ENCODE measurements at places on chromosomes 4 and X.

GRCh38 chrX:18426004-18426320 lies 554 bp downstream of the CDKL5 start:
- no peak for DNase-seq

- peak; percentile 60 for DNase-seq
Measured at GRCh38 chr4:56908206-56909085, 746 bp downstream of the REST start.

GRCh38 chrX:57137501-57137900 lies 304 bp upstream of the SPIN2A start:
- DNase-seq: no peak

GRCh38 chr4:185730387-185730786 lies 81.6 kb downstream of the SORBS2 start:
- no peak for DNase-seq

DNA sequence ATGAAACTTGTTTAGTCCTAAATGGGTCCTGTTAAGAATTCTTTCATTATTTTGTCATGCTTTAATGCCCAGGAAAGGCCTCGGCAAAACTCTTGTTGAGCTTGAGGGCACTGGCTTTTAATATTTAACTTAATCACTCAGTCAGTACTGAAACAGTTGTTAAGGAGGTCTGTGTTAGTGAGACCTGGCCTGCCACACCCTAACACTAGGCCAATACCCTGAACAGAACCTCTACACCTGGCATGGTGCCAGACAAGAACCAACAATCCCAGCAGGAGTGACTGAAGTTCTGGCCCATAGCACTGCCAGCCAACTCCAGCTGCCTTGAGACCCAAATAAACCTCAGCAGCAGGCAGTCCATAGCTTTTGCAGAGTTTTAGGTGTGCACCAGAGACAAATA lies 85.7 kb upstream of the ITM2A start:
- DNase-seq: no peak

DNA sequence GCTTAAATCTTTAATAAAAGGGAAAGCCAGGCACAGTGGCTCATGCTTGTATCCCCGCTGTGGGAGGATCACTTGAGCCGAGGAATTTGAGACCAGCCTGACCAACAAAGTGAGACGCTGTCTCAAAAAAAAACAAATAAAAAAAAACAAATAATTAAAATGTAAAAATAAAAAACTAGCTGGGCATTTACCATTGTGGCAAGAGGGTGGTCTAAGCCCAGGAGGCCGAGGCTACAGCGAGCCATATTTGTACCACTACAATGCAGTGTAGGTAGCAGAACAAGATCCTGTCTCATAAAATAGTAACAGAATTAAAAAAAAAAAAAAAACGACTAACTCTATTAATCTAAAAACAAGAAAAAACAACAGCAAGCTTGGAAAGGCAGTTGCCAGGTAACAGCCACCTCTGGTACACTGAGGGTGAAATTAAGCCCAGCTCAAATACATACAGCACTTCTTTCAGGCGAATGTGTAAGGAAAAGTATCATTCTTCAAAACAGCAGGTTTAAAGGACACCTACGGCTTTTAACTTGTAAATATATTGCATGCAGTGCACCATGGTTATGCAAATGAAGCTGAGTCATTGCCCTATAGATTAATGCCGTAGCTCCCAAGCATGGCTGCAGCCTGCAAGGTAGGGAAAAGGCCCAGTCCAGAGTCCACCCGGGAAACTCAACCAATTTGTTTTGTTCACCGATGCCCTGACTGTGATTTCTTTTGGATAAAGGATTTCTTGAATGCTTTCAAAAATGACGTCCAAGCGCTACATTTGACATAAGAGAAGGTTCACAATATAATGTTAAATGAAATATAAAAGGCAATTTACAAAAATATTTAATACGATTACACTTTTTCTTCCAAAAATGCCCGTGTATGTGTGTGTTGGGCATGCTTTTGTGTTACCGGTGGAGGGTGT lies 14.5 kb upstream of the TXLNG start:
- DNase-seq: no peak
